H9 (cell line): ENCODE measurements at places on chromosomes 7 and 10. TPM values are rescaled to one million over a fixed set of nuclear protein-coding genes. Genes with fewer than 3 reads are reported as not detected.

The CH25H gene
- 0.88 and 1.0 TPM in 2 replicates for total RNA-seq

The EIF5AL1 gene
- 0.35 and 0.39 TPM in 2 replicates for total RNA-seq

The MINPP1 gene
- 29.8 and 30.3 TPM in 2 replicates for total RNA-seq

The GCK gene
- 0.90 and 0.98 TPM in 2 replicates for total RNA-seq

The ACSM6 gene
- 0.18 TPM in 1 of 2 replicates, not detected in the other for total RNA-seq

The CTTNBP2 gene
- 15.7 and 17.6 TPM in 2 replicates for total RNA-seq

The ABLIM1 gene
- total RNA-seq = 31.8 and 32.1 TPM in 2 replicates

The PIK3CG gene
- not detected in 2 replicates for total RNA-seq

The GATA3 gene
- total RNA-seq = 0.31 TPM in 2 replicates

The MKX gene
- total RNA-seq = 0.31 and 0.46 TPM in 2 replicates

The GNG11 gene
- total RNA-seq = 0.64 and 0.68 TPM in 2 replicates

The EMX2 gene
- not detected in 2 replicates for total RNA-seq

The AUTS2 gene
- total RNA-seq = 232 and 256 TPM in 2 replicates
